ENCODE measurements at places on chromosomes 2 and 18.

GRCh38 chr2:152655880-152656279 lies 61.4 kb downstream of the PRPF40A start:
- no peak for DNase-seq

DNA sequence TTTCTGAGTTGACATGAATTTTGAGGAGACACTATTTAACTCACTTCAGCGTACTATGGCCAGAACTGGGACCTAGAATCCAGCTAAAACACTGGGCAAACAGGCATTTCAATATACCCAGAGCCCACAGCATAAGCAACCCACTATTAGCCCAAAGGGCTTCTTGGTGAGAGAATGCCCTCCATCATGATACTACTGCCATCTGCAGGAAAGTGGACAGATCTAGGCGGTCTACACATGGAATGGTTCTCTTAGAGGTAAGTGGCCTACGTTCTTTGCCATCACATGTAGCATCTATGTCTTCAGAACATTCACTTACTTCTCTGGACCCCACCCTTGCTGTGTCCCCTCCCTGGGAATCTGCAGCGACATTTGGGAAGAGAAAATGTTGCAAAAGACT lies 181.3 kb upstream of the LINC00305 start:
- no peak for DNase-seq

DNA sequence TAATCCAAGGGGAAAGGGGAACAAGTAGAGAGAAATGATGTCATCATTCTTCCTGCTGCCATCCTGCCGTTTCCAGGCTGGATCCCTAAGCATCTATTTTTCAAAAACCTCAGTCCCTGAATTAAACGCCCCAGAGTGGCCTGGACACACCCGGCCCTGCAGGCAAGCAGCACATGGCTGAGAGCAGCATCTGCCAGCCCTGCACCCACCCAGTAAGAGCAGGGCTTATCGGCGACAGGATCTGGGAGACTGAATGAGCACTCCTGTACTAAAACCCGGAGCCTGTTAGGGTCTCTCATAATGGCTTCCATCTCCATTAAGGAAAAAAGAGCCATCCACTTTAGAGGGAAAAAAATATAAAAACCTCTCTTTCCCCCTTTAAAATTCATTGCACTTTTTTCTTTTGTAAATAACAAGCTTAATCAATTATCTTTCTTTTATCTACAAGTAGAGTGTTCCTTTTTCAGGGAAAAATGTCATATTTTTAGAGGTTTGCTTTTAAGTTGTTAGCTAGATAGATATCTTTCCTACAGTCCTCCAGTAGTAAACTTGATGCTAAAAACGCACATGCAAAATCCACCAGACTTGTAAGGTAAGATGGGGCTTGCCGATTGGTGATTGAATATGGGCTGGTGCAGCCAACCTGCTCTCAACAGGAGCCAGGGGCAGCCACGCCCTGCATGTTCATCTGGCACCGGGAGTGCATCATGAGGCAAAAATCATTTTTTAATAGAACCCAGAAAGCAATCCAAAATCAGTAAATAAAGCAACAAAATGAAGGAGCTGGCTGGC lies 457.8 kb downstream of the EIPR1 start:
- DNase-seq: no peak

DNA sequence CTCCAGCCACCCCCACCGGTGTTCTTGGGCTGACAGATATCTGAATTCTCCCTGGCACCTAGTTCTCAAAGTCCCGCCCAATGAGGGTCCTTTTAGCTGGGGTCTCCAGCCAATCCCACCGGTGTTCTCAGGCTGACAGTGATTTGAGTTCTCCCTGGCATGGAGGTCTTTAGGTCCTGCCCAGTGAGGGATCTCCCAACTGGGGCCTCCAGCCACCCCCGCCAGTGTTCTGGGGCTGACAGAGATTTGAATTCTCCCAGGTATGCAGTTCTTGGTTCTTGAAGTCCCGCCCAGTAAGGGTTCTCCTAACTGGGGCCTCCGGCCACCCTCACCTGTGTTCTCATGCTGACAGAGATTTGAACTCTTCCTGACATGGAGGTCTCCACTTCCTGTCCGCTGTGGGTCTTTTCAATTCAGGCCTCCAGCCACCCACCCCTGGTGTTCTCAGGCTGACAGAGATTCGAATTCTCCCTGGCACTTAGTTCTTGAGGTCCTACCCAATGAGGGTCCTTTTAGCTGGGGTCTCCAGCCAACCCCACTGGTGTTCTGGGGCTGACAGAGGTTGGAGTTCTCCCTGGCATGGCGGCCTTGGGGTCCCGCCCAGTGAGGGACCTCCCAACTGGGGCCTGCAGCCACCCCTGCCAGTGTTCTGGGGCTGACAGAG lies 154.6 kb downstream of the ANKRD36 start:
- no peak for DNase-seq

GRCh38 chr2:1301056-1301455 lies 112.2 kb upstream of the TPO start:
- DNase-seq: no peak

DNA sequence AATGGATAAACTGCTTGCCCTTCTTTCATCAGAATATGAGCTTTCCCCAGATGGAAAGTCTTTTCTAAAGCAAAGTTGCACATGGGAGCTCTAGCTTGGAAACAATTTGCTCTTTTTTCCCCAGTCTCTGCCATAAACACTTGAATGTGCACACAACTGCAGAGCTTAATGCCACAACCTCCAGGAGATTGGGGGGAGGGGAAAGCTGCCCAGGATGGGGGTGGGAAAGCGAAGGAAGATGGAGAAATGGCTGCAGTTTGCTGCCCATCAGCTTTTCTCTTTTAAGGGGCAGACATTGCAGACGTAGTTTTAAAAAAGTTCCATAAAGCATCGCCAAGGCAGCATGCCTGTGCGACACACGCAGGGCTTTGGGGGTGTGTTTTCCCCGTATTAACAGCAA lies 1.5 kb downstream of the ACKR3 start:
- no peak for DNase-seq

DNA sequence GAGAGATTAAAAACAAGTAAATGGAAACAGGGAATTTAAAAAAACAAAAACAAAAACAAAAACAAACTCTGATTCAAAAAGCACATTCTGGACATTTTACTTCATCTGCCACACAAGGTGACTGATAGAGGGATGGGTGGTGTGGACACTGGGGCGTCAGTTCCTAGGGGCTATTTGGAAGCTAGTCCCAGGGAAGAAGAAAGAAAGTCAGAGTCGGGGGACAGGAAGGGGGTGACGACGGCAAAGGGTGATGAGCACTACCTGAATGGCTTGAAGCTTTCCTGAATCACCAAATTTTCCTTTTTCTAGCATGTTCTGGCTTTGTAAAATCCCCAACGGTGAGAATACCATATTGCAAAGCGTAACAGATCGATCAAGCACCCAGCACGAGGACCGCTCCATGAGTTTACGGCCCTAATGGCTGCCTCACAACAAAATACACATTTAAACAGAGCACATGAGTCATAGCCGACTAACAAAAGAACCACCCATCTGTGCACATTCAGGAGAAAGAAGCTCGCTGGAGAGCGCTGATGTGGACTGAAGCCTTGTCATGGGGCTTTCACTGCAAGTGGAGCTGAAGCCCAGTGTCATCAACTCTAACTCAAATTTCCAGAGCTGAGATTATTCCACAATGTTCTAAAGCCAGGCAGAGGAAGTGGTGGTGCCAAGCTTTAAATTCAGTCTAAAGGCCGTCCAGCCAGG lies 178.9 kb downstream of the LNPK start:
- DNase-seq: no peak

DNA sequence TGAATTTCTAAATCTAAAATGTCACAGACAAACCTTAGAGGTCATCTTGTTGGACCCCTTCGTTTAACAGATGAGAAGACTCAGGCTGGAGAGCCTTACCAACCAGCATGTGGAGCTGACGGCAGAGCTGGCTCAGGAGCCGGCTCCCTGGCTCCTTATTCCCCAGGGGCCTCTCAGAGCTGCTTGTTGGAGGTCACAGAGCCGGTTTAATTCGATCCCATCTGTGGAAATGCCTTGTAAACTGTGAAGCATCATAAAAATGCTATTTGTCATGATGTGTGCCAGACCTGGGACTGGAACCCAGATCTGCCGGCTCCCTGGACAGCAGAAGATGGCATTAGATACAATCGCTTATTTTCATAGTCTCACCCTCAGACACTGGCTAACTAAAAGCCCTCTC lies 8.2 kb upstream of the CIB4 start:
- no peak for DNase-seq

GRCh38 chr18:36672437-36673344 lies 156.1 kb downstream of the TPGS2 start:
- DNase-seq: no peak

DNA sequence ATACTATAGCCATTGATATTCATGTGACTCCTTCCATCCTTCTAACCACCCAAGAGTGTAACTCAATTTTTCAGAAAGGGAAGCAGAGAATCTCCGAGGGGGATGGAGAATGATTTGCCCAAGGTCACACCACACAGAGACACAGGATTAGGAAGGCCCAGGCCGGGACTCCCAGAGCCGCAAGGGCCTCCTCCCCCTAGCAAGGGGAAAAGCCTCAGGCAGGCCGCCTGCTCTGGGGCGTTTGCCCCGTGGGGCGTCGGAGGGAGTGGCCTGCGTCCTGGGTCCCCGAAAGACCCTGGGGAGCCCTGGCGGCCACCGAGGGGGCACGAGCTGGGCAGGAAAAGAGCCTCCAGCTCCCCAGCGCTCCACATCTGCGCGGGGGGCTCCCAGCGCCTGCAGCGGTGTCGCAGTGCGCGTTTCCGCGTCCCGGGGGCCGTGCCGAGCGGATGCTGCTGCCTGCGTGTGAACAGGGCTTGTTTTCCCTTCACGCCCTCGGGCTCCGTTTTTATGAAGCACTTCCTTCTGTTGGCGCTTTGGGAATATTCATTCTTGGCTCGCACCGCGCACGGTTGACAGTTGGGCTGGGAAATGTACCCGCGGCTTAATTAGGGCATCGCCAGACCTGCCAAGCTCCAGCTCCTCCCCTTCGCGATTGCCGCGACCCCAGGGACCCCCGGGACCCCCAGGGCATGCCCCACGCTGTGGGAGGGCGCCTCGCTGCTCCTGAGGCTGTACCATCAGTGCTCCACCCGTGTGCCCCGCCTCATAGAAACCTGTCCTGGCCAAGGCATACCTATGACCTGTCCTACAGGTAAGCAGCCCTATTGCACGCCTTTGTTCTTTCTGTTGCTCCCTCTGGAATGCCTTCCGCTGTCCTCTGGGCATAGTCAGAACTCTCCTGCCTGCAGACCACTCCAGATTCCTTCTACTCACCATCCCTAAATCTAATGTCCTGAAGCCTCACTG lies 158.9 kb upstream of the GLI2 start:
- DNase-seq: no peak

GRCh38 chr2:232480201-232481190 lies 7.1 kb downstream of the ECEL1 start:
- DNase-seq: no peak

DNA sequence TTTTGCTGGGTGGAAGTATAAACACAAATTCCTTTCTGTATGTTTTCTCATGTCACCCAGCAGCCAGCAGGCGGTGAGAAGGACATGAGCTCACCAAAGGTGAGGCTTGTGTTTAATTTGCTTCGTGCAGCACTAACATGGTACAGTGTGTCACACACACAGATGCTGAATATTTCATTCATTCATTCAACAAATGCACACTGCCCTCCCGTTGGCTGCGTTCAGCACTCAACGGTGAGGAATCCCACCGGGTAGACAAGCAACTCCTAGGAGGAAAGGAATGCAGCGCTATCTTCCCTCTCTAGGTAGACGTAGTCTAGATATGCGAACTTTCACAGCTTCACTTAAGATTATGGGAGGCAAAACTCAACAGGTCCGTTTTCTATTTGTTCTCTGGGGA lies 85.1 kb downstream of the LONRF2 start:
- DNase-seq: no peak

- no peak for DNase-seq
These were observed 20.8 kb downstream of the DBI start for GRCh38 chr2:119387381-119388129.

Data from activated naive CD8-positive, alpha-beta T cell treated with anti-CD3 and anti-CD28 coated beads, Interleukin-2, amount 50 U/mL, for 16 hours (primary cell).